Body of pancreas (tissue), 4 donors: ENCODE measurements at places on chromosomes 7 and 10. TPM values are rescaled to one million over a fixed set of nuclear protein-coding genes. Genes with fewer than 3 reads are reported as not detected.

DNA sequence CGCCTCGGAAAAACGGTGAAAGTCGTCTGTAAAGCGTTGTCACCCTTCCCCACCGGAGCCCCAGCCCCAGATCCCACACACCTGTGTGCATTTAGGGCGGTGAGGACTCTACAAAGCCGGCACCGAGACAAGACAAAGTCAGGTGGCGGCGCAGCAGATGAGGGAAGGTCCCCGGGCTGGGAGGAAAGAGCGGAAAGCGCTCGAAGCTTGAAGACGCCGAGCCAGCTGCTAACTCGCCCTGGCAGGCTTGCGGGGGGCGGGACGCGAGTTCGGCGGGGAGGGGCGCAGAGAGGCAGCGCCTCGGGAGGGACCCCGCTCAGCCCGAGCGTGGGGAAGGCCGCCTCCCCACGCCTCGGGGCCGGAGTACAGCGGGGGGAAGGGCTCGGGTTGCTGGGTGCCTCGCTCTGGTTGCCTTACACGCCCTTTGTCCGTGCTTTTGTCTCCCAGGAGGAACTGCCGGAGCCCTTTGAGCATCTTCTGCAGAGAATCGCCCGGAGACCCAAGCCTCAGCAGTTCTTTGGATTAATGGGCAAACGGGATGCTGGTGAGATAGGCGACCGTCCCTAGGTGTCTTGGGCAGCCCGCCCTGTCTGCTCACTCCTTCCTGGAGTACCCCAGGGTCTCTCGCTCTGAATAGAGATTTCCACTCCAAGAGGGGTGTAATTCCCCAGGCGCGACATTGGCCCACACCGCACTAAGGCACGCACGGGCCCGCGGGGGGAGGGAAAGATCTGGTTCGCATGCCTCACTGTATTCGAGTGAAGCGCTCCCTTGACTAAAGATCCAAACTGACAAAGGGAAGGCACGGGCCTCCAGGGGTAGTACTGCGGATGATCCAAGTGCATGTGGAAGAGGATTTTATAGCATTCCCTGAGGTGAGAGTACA lies 1.6 kb downstream of the TAC1 start:
- peak; percentile 7 for DNase-seq

DNA sequence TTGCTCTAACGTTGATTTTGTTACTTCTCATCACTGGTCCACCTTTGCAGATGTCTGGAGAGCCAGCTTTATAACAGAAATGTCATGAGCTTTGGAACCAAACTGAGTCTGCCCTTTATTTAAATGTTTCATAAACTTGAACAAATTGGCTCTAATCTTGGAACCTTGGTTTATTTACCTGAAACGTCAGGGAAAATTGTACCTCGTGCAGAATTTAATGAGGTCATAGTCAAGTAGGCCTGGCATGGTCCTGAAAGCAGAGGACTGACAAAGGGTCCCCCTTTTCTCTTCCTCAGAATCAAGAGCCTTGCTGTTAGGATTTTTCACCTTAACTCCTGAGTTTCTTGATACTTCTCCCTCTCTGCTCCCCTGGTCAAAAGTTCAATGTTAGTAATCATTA lies 828.0 kb downstream of the GRID1 start:
- DNase-seq, result no peak

DNA sequence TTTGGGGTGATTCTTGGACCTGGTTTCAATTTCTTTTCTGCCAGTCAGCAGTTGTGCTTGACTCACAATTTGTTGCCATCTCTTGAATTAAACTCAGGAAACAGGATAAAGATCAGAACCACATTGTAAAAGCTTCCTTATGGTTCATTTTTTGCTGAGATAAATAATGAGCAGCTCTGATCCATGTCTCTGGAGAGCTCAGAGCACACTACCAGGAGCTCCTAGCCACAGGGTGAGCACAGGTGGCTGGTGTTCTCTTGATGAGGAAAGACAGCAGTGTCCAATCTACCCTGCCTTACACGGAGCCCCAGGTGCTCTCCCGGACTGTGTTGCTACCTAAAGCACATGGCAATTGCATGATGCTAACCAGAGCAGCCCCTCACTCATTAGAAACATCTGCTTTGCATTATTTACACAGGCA lies 17.2 kb upstream of the FAM170B start:
- no peak for DNase-seq

DNA sequence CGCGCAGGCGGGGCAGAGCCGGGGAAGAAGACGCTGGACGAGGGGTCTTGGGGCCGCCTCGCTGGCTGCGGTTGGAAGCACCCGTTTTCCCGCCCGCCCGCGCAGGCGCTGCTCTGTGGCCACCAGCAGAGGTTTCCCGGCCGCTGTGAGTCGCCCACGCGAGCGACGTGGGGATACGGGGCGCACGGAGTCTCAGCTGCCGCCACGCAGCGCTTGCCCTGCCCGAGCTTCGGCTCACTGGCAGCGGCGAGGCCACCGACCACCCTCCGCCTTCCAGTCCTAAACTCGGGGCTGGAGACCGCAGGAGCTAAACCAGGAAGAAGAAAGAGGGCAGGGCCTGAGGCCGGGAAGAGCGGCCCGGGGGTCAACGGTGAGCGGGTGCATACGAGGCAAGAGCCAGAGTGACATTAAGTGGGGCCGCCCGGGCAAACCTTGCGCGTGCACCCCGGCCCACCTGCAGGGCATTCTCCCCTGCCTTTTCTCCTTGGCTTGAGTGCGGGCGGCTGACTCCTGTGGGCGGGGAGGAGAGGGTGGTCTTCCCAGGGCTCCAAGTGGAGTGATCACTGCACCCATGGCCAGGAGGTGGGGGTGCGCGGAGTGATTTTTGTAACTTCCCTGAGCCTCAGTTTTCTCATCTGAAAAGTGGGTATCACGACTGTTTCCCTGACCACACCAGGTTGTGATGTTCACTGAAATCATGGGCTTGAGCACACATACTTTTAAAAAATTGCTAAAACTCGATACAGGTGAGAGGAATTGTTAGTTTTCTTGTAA lies 7.1 kb upstream of the EMX2 start:
- DNase-seq, result no peak

- no peak for DNase-seq
These were observed 4.4 kb upstream of the MYL7 start for GRCh38 chr7:44145479-44145968.

DNA sequence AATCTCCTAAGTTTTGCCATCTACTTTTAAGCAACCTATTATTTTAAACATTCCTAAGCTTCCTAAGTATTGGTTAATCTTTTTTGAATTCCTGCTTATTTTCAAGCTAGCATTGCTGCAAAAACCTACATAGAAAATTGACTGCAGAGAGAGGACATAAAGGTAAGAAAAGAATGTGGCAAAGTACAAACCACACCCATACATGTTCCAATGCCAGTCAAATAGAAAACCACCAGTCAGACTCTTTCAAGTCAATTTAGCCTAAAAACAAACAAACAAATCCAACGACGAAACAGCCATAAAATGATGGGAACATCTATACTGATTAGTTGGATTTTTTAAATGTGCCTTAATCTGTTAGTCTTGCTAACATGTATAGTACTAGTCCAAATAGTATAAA lies 804.8 kb downstream of the GRM8 start:
- no peak for DNase-seq

- DNase-seq, result no peak
These were observed 35.8 kb downstream of the IQUB start for GRCh38 chr7:123498601-123499000.

GRCh38 chr10:42551582-42552187 lies 86.7 kb downstream of the ZNF33B start:
- DNase-seq, result no peak

- DNase-seq, result no peak
These were observed 606.6 kb upstream of the LRRN3 start for GRCh38 chr7:110484356-110484755.

GRCh38 chr10:5036511-5036910 lies 32.9 kb upstream of the AKR1C2 start:
- DNase-seq, result no peak

DNA sequence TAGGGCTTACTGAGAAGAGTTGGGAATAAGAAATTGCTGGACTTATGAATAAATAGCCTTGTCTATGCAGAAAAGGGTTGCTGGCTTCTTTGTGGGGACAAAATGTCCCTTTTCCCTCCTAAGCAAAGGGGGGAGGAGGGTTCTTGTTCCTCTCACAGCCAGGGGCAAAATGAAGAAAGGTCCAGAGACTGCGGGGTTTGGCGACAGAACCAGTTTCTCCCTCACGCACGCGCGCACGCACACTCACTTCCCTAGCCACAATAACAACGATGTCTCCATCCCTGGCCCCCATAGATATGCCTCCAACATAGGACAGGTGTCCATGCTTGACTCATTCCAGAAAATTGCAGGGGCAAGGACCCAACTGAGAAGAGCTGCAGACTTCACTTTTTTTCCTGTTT lies 3.3 kb downstream of the ZMIZ1 start:
- no peak for DNase-seq

GRCh38 chr10:120162471-120162870 lies 269.9 kb downstream of the SEC23IP start:
- no peak for DNase-seq

GRCh38 chr10:8331896-8332729 lies 277.6 kb downstream of the GATA3 start:
- peak; percentile 18 for DNase-seq

DNA sequence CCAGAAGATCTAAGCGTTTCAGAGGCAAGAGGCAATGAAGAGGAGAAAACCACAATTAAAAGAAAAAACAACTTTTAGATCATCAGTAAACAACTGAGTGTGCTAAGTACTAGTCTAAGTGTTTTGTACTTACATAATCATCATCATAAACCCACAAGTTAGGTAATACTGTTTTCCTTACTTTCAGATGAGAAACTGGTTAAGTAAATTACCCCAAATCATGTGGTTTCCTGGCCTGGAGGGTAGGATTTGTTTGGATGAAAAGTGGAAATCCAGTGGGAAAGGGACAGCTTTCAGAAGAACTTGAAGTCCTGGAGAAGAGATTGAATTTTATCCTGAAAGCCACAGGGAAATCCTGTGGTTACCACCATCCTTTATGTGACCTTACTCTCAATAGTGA lies 463.3 kb downstream of the LRMDA start:
- DNase-seq, result no peak

DNA sequence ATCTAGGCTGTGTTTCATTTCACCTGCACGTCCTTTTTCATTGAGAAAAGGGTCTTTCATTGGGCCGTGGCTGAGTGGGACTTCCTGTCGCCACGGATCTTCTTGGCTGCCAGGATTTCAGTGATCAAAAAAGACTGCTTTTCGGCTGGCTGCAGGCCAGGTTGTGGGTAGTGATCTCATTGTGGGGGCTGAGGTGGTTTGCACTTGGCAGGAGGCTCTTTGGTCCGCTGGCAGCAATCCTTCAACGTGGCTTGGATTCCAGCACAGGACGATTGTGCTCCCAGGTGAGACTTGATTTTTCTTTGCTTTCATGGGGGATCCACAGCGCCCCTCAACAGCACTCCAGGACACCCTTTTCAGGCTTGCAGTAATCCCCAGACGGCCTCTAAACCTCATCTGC lies 29.0 kb upstream of the ZNF273 start:
- DNase-seq, result no peak

DNA sequence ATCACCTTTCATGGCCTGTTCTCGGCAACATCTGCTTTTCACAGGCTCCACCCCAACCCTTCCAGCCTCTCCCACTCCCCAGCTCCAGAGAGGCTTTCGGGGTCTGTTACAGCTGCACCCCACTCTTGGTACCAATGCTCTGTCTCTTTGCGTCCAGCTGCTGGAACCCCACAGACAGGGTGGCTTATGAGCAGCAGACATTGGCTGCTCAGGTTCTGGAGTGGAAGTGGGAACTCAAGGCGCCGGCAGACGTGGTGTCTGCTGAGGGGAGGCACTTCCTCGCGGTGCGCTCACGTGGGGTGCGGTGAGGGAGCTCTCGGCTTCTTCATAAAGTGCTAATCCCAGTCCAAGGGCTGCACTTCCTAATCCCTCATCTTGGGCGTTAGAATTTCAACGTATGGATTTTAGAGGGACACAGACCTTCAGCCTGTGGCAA lies 185.7 kb downstream of the ELFN1 start:
- no peak for DNase-seq

DNA sequence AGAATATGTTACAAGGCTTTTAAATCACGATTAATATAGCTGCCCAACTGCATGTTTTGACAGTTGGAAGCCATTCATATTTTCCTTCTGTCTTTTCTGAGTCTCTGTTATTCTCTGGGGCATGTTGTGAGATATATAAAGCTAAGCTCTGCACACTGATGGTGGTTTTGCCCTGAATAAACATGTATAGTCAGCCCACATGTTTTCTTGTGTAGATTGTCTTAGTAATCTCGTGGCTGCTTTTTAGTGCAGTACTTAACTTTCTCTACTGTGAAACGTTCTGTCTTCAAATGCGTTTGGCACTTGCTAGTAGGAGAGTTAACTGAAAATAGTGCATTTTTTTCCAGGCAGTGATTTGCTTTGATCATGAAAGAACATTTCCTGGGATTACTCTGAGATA lies 268.5 kb downstream of the DNAJB9 start:
- no peak for DNase-seq

DNA sequence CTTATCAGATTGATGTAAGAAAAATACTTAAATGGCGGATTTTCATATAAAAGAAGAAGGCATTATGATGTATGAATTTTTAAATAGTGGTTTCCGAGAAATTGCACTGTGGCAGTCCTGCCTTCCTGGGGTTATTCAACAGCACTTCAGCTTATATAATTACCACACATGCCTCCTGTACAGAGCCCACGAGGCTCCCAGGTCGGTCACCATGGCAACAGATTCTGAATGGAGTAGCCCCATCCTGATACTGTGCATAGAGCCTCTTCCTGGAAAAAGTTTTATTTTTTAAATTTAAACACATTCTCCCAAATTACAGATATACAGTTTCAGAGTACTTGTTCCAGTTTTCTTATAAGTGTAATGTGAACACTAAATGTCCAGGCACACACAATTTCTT lies 15.9 kb upstream of the ASB4 start:
- DNase-seq, result no peak

- peak; percentile 73 for DNase-seq
These were observed 345 bp downstream of the COBL start for GRCh38 chr7:51316262-51316665.

- DNase-seq, result no peak
These were observed 33.1 kb upstream of the MKLN1 start for GRCh38 chr7:131294553-131294952.

- DNase-seq, result no peak
These were observed 1.1 kb upstream of the SLC25A13 start for GRCh38 chr7:96322847-96323461.

TLX1 gene
- total RNA-seq, result 0.52 TPM

PLA2G12B gene
- total RNA-seq, result not detected

HABP2 gene
- total RNA-seq, result 10.6 TPM

PDE6C gene
- total RNA-seq, result not detected

SEMA3E gene
- total RNA-seq, result under 0.01 TPM

SYT15 gene
- total RNA-seq, result 6.3 TPM

ASAH2B gene
- 2.6 TPM for total RNA-seq
